ENCODE measurements at places on chromosomes 3 and 15. TPM values are rescaled to one million over a fixed set of nuclear protein-coding genes. Genes with fewer than 3 reads are reported as not detected.

DNA sequence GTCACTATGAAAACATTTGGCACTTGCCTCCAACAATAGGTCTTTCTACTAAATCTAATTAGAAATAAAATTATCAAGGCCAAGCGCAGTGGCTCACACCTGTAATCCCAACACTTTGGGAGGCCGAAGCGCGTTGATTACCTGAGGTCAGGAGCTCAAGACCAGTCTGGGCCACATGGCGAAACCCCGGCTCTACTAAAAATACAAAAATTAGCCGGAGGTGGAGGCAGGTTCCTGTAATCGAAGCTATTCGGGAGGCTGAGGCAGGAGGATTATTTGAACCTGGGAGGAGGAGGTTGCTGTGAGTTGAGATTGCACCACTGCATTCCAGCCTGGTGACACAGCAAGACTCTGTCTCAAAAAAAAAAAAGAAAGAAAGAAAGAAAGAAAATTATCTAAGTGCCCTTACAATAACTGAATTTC is 1.6 kb upstream of the PLD1 start:
- no peak for DNase-seq

GRCh38 chr3:62723914-62724217 is 151.3 kb downstream of the CADPS start:
- DNase-seq, result no peak

CPB1 gene
- total RNA-seq, result 9.3 TPM

NRG4 gene
- total RNA-seq, result 3.2 TPM

GRCh38 chr3:152302521-152303021 is 33.8 kb downstream of the MBNL1 start:
- DNase-seq, result peak; percentile 81

DNA sequence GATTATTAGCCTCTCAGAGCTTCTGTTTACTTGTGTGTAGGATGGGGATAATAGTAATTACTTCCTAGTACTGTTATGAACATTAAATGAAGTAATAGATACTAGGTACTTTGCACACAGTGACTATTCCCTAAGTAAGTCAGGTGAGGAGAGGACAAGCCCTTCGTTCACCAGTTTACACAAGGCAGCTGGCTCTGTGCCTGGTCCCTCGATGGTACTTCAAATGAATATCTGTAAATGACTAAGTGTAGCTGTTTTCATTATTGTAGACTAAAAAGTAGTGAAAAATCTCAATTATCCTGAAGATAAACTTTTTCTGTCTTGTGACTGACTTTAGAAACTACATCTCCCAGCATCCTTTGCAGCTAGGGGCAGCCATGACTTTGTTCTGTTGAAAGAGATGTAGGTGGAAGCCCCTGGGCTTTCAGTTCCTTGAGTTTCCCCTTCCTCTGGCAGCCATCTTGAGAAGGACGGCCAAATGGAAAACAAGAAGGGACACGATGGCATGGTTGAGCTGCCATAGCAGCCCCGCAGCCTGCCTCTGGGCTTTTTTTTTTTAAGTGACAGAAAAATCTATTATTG is 11.7 kb upstream of the WNT7A start:
- no peak for DNase-seq

DNA sequence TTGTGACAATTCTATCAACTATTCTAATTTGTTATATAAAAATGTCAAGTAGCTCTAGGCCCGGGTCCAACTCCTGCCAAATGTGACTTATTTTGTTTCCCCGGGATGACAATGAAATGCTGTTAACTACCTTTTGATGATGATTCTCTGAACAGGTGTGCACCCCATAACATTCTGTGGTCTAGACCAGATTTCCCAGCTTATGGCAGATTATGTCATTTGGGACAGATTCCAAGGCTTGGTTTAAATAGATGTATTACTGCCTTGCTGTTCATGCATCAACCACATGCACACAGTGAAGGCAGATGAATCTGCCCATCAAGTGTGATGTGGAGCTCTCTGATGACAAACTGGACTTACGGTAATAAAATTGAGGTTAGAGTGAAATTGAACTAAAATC is 150.5 kb downstream of the MECOM start:
- no peak for DNase-seq

- no peak for DNase-seq
Observed at GRCh38 chr3:96814651-96815567, 515 bp downstream of the EPHA6 start.

DNA sequence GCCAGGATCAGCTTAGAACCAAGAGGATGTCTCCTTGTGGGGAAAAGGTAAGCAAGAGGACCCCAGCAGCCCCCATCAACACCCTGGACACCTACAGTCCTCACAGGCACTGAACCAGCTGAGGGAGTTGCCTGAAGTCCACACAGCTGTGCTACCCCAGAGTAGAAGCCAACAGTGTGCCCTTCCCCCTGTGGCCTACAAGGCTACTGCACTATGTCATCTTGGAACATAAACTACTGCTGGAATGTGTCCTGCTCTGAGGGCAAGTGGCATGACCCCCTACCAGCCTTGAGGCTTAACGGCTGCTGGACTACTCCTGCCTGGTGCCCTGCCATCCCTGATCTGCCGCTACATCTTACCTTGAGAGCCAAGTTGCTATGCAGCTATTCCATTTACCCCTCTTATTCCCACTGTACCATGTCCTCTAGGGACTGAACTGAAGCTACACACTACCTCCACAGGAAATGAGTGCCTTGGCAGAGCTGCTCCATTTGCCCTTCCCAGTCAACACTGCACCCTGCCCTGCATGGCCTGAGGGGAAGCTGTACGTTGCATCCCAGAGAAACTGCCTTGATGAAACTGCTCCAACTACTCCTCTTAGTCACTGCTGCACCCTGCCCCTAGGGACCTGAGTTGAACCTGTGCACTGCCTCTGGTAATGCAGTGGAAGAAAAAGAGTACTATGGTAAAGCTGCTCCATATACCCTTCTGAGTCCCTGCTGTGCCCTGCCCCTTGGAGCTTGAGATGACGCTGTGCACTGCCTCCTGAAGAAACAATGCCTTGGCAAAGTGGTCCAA is 40.2 kb upstream of the ATP13A5 start:
- no peak for DNase-seq

TOPAZ1 gene
- total RNA-seq, result not detected

DNA sequence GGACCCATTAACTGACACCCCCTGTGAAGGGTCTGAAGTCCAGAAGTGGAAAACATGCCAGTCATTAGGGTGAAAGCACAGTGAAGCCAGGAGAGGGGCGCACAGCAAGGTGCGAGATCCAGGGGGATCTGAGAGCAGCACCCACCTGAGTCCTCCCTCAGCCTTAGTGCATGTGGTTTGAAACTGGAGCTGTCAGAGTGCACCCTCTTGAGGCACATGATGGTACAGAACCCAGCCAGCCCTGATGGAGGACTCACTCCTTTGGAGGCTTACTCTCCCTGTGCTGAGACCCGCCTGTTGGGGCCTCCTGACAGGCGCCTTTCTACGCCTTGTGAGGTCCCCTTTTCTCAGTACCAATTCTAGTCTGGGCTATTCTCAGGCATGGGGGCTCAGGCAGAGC is 77.8 kb downstream of the IL20RB start:
- DNase-seq, result no peak

DNA sequence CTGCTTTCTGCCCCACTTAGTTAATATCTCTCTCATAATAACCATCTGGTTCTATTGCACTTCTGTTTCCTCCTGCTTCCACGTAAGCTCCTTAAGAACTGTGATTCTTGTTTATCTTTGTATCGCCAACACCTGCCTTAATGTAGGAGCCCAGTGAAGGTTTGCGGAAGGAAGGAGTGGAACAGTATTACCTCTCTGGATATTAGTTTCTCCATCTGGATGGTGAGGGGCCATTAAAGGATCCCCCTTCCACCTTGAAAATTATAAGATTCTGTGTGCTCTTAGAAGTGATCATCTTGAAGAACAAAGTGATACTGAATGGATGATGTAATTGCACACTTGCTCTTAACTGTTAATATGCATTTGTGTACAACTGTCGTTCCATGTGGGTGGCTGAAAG is 2.2 kb downstream of the CHRNA5 start:
- no peak for DNase-seq

DNA sequence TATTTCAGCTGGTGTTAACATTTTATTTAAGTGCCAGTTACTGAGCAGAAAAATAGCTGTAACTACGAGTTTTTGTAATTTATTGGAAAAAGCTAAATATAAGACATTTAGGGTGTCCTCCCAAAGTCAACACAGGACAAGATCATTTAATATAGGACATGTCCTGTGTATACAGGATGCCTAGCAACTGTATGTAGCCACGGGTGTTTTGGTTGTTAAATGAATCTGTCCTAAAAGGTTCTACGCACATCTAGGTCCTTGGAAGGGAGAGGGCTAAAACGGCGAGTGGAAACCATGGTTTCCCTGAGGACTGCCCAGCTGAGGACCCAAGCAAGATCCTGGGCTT is 565 bp upstream of the ZNF621 start:
- no peak for DNase-seq

DNA sequence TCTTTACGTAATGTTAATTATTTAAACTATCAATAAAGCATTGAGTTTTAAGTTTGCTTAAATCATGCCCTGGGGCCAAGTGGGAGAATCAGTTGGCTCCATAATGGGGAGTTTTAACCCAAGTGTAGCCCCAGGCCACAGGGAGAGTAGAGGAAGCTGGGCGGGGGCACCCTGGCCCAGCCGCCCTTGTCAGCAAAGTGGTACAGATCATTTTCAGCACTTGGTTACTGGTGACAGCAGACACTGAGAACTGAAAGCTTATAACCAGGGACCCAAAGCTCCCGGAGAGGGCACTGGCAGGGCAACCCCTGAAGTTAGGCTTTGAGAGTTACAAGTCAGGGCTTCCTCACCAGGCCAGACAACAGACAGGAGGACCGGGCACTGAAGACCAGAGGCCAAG is 90.6 kb downstream of the SEMA5B start:
- no peak for DNase-seq

GRCh38 chr3:129316248-129317013 is 37.8 kb downstream of the HMCES start:
- DNase-seq, result peak; percentile 89

DNA sequence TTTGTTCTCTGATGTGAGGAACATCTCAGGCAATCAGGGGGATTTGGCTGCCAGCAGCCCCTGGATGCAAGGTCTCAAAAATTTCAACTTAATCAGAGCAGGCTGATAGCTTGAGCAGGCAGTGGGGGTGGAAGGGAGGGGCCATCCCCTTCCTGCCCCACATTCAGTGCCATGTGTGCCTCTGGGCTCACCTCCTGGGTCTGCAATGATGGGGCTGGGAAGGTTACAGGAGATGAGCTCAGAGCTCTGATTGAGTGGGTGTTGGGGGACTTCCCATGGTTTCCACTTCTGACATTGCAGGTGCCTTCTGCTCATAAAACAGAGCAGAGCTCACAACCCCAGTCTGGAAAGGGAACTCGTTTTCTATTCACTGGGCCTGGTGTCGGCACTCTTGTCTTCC is 37.0 kb downstream of the PARP16 start:
- DNase-seq, result no peak

DNA sequence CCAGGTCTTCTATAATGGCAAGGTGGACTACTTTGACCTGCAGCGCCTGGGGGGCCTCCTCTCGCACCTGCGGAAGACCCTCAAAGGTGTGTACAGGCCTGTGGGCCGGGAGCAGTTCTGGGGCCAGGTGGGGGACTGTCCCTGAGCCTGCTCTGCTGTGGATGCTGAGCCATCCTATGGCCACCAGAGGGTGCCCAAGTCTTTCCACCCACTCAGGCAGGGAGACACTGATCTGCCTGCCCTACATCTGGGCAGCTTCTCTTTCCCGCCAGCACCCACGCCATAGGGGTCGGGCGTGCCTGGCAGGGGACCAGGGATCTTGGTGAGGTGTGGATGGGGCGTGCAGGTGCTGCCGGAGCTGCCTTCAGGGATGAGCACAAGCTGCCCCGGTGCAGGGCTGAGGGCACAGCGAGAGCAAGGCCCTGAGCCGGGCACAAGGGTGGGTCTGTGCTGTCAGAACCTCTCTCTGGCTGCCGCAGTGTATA is 14.1 kb downstream of the RNF123 start:
- DNase-seq, result no peak

DNA sequence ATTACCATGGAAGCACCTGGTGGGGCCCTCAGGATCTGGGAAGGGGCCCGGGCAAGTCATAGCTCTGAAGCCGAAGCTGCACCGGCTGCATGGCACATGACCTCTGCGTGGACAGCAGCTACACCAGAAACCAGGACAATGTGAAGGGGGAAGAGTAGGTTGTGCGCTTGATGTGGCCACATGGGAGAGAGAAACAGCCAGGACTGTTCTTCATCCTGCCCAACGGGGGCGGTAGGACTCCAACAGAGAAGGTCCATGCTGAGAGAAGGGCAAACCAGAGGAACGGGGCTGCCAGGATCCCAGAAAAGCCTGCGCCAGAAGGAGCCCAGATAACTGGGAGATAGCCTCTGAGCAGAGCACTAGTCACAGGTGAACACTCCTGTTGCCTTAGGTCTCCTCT is 54.9 kb upstream of the PRR20G start:
- DNase-seq, result no peak

- no peak for DNase-seq
Observed at GRCh38 chr15:89195836-89196235, 25.5 kb downstream of the RLBP1 start.

GRCh38 chr3:140617135-140617534 is 60.7 kb upstream of the TRIM42 start:
- no peak for DNase-seq

GRCh38 chr15:29322415-29322814 is 52.8 kb upstream of the NSMCE3 start:
- no peak for DNase-seq

SLC51B gene
- 0.75 TPM for total RNA-seq

- DNase-seq, result no peak
Observed at GRCh38 chr3:118618247-118619040, 416.2 kb downstream of the IGSF11 start.

- no peak for DNase-seq
Observed at GRCh38 chr3:81245501-81245900, 515.9 kb downstream of the GBE1 start.

GRCh38 chr15:99509686-99510461 is 55.9 kb upstream of the MEF2A start:
- DNase-seq, result no peak

RBP2 gene
- not detected for total RNA-seq

- DNase-seq, result no peak
Observed at GRCh38 chr3:41503998-41504623, 304.8 kb downstream of the CTNNB1 start.

GAP43 gene
- not detected for total RNA-seq

- DNase-seq, result no peak
Observed at GRCh38 chr15:73941044-73941443, 14.8 kb downstream of the LOXL1 start.

- no peak for DNase-seq
Observed at GRCh38 chr15:25671132-25671531, 192.0 kb downstream of the ATP10A start.

PTPN23 gene
- 20.4 TPM for total RNA-seq

- DNase-seq, result no peak
Observed at GRCh38 chr3:134904776-134905646, 110.0 kb downstream of the EPHB1 start.
